Epithelial cell of proximal tubule (primary cell): ENCODE measurements at places on chromosomes 7 and 10. TPM values are rescaled to one million over a fixed set of nuclear protein-coding genes. Genes with fewer than 3 reads are reported as not detected.

Gene NPVF
- not detected in 2 replicates for total RNA-seq

Gene ANXA8L1
- 1.7 and 3.3 TPM in 2 replicates for total RNA-seq

Gene FOXP2
- 0.06 and 0.22 TPM in 2 replicates for total RNA-seq

Gene DNA2
- total RNA-seq = 17.0 and 23.7 TPM in 2 replicates

Gene PRKAR1B
- 12.2 and 23.0 TPM in 2 replicates for total RNA-seq

Gene CD36
- not detected in 2 replicates for total RNA-seq

Gene ARL5B
- total RNA-seq = 20.6 and 22.4 TPM in 2 replicates

Gene AKR1B15
- not detected in 2 replicates for total RNA-seq

Gene ATOH7
- 0.58 TPM in 1 of 2 replicates, not detected in the other for total RNA-seq

Gene ACTL6B
- total RNA-seq = not detected in 2 replicates

Gene PTPRN2
- total RNA-seq = 2.5 and 2.8 TPM in 2 replicates

Gene CAV2
- 81.7 and 94.1 TPM in 2 replicates for total RNA-seq

Gene AKR1C8
- total RNA-seq = not detected in 2 replicates

Gene PARP12
- total RNA-seq = 20.9 and 35.4 TPM in 2 replicates

Gene FAM25C
- total RNA-seq = 7.0 TPM in 1 of 2 replicates, not detected in the other

Gene CARD11
- total RNA-seq = 18.7 and 22.9 TPM in 2 replicates

Gene UTF1
- not detected in 2 replicates for total RNA-seq

Gene OR2A1
- total RNA-seq = 0.17 TPM in 1 of 2 replicates, not detected in the other

Gene ELAPOR2
- total RNA-seq = 1.9 and 3.4 TPM in 2 replicates

Gene ERVW-1
- total RNA-seq = not detected in 2 replicates

Gene EVX1
- total RNA-seq = not detected in 2 replicates

Gene ZFAND2A
- total RNA-seq = 17.2 and 32.8 TPM in 2 replicates

Gene NUTM2A
- 0.65 and 0.69 TPM in 2 replicates for total RNA-seq

Gene KCNH2
- 1.9 TPM in 2 replicates for total RNA-seq

Gene PAX4
- not detected in 2 replicates for total RNA-seq

Gene PLCE1
- total RNA-seq = 1.2 and 2.2 TPM in 2 replicates

Gene MET
- total RNA-seq = 155 and 164 TPM in 2 replicates

Gene PRF1
- total RNA-seq = not detected in 2 replicates
